Esophagus squamous epithelium (tissue), 5 donors: ENCODE measurements at places on chromosomes 16 and 17.

DNA sequence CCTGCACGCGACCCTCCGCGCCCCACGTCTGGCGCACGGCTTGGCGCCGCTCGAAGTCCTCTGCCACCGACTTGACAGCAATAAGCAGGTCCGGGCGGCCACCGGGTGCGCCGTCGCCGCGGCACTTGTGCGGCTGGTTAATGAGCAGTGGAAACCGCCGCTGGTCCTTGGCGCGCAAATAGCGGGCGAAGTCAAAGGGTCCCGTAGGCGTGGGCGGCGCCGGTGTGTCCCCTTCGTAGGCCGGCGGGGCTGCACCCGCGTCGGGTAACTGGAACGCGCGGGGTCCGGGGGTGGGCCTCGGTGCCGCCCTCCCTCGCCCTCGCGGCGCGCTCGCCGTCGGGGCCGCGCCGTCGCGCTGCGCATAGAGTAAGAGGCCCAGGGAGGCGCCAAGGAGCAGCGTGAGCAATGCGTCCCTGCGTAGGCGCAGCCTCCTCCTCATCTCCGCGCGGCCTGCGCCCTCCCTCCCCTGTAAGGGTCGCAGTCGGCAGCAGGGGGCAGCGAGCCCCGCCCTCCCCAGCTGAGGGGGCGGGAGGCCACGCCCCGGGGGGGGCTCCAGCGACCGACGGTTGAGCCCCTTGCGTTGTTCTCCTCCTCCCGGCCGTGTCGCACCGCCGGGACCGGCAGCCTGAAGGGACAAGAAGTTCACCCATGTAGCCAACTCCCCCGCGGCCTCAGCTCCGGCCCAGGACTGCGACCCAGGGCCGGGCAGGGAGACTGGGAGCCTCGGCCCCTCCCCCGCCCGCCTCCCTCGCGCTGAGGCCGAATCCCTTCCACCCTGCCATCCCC, 558 bp downstream of the B3GNT9 start:
- DNase-seq = no peak

DNA sequence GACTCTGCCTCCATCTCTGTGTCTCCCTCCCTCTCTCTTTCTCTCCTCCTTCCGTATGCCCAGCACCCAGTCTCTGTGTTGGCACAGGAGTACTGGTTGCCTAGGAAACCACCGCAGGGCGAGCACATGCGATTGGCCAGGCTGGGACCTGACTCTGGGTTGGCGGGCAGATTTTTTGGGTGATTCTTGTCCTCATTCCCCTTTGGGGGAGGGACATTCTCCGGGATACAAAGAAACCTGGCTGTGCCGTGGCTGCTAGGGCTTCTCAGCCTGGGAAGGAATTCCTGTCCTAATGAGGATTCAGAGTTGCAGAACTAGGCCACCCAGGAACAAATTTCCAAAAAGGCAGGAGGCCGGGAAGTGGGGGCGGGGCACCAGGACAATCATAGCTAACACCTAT, 168.9 kb downstream of the SHISA9 start:
- DNase-seq = no peak

- DNase-seq = no peak
These were observed 502 bp downstream of the SMPD3 start for GRCh38 chr16:68447653-68448359.

DNA sequence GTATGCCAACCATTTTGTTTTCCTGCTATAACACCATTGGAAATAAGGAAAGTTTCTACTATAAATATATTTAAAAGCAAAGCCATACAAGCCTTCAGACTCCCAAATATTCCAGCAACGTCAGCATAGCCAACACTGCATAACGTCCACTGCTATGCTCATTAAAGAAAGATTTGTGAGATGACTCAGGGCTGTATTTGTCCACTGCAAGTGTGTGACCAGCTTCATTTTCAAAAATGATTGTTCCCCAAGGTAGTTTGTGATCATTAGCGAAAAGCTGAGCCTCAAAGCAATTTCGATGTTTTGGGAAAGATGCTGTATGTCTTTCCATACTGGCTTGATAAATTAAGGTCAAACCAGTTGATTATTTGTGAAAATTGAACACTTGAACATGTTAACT, 14.9 kb upstream of the CCDC182 start:
- DNase-seq = no peak

DNA sequence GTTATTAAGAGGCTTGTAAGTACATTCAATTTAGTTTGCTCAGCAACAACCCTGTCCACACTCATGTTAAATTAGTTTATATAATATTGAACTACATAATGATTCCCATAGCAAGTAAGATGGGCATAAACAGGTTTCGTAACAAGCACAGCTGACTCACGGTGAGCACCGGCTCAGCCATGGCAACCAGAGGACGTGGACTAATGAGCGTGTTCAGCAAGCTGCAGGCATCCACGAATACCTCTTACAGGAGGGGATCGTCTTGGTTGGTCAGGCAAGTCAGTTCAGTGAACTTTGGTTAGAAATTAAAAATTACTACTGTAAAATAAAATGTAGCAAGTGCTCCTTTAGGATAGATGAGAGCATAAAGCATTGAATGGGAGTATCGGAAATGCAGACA, 58.4 kb downstream of the ELAC2 start:
- DNase-seq = no peak

DNA sequence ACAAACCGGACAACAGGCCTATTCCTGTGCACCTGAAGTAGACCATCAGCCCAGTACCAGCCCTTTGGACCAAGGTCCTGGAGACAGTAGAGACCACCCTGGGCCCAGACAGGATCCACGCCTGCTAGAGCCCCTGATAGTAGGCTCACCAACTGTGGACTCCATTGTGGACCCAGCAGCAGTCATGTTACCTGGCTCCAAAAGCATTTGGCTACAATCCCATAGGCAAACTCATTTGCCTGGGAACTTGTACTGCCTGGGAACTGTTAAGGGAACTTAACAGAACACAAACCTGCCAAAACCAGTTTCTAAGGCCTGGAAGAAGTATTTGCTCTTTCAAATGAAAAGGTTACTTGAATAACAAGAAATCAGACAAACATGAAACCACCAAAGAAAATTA, 10.0 kb upstream of the ACSM1 start:
- no peak for DNase-seq

DNA sequence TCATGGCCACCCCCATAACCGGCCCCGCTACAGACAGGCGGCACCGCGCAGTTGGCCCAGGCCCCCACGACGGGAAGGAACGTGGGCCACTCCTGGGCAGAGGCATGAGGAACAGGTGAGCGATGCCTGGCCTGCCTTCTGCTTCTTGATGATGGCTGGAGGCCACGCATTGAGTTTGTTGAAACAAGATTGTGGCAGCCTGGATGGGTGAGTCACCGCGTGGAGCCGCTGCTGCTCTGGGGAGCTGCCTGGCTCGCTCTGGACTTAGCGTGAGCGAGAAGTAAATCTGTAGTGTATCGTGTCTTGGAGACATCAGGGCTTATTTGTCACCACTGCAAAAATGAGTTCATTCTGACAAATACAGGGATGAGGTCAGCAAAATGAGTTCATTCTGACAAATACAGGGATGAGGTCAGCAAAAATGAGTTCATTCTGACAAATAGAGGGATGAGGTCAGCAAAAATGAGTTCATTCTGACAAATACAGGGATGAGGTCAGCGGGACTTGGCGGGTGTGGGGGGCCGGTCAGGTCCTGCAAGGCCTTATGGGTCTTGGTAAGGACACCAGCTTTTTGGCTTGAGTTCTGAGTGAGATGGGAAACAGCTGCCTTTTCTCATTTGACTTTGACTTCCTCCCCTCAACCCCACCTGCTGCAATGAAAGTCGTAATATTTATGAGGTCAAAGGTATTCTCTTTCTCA, 93.0 kb downstream of the SEC14L1 start:
- no peak for DNase-seq

- no peak for DNase-seq
These were observed 18.8 kb downstream of the NCBP3 start for GRCh38 chr17:3827124-3827773.
